ENCODE measurements at places on chromosomes 2 and 18. TPM values are rescaled to one million over a fixed set of nuclear protein-coding genes. Genes with fewer than 3 reads are reported as not detected.

DNA sequence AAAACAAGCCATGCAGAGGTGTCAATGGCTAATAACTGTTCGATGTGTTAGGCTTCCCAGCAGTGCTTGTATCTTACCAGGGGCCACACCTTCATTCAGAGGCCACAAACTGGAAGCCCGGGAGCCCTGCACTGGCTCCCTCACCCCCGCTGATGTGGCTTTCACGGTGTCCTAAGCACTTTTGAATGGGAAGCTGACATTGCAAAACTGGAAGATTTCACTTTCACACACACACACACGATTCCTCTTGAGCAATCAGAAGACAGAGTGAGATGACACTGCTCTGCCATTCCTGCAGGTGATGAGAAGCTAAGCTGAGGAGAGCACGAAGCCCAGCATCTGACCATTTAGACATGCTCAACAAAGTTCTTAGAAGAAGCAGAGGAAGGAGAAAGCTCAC lies 8.6 kb upstream of the ZNF407 start:
- peaks cover 7% of the 10 kb centered on the region for H3K27me3 ChIP-seq
- H3K4me3 ChIP-seq: no peak overlapping the region
- no peak for DNase-seq
- H3K4me1 ChIP-seq: no peaks in the 10 kb centered on the region
- H3K36me3 ChIP-seq: no peaks in the 10 kb centered on the region

The MC5R gene
- total RNA-seq: not detected

DNA sequence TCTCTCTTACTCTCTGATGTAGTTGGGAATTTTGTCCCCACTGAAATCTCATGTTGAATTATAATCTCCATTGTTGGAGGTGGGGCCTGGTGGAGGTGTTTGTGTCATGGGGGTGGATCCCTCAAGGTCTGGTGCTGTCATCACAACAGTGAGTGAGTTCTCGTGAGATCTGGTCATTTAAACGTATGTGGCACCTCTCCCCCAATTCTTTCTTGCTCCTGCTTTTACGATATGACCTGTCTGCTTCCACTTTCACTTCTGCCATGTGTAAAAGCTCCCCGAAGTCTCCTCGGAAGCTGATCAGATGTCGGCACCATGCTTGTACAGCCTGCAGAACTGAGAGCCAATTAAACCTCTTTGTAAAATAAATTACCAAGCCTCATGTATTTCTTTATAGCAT lies 337.8 kb upstream of the CDH2 start:
- H3K27me3 ChIP-seq: no peaks in the 10 kb centered on the region
- no peaks in the 10 kb centered on the region for H3K36me3 ChIP-seq
- no peak overlapping the region for H3K27ac ChIP-seq

- H3K27me3 ChIP-seq: no peaks in the 10 kb centered on the region
- no peak for DNase-seq
- H3K36me3 ChIP-seq: no peaks in the 10 kb centered on the region
- no peak overlapping the region for H3K27ac ChIP-seq
Observed at GRCh38 chr2:236012155-236012554, 156.0 kb downstream of the GBX2 start.

The TIGD1 gene
- total RNA-seq: 3.9 TPM

The GPR39 gene
- total RNA-seq: 13.4 TPM

The TMEM178A gene
- total RNA-seq: 9.5 TPM

The NEU2 gene
- total RNA-seq: not detected

The ASPRV1 gene
- 2.1 TPM for total RNA-seq

- no peak overlapping the region for H3K27ac ChIP-seq
- no peak overlapping the region for H3K4me3 ChIP-seq
- DNase-seq: no peak
- peaks cover 6% of the 10 kb centered on the region for H3K4me1 ChIP-seq
- no peaks in the 10 kb centered on the region for H3K27me3 ChIP-seq
Observed at GRCh38 chr2:38547791-38548190, 54.9 kb downstream of the HNRNPLL start.

GRCh38 chr18:25305584-25305983 lies 46.4 kb downstream of the ZNF521 start:
- no peaks in the 10 kb centered on the region for H3K27me3 ChIP-seq
- no peak overlapping the region for H3K4me3 ChIP-seq
- no peaks in the 10 kb centered on the region for H3K36me3 ChIP-seq
- no peak for DNase-seq
- no peaks in the 10 kb centered on the region for H3K4me1 ChIP-seq

The TRIB2 gene
- total RNA-seq: 50.7 TPM

DNA sequence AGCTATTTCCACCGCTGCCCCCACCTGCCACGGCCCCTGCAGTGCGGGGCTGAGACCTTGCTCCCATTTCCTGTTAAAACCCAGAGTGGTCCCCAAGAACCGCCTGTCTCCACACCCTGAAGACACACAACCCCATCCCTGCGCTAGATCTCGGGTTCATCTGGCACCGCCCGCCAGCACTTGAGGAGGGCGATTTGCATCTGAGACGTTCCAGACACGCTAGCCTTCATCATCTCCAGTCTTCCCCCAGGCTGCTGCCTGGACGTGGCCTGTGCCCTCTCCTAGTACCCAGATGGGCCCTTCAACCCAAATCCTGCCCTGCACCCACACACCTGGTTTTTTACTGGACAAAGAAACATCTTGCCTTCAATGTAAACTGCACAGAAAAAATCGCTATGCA lies 49.8 kb downstream of the SLC66A2 start:
- H3K36me3 ChIP-seq: peaks cover 13% of the 10 kb centered on the region
- H3K27ac ChIP-seq: no peak overlapping the region
- H3K27me3 ChIP-seq: no peaks in the 10 kb centered on the region
- H3K4me3 ChIP-seq: no peak overlapping the region
- DNase-seq: no peak

GRCh38 chr2:229066121-229066715 lies 204.9 kb downstream of the PID1 start:
- no peak overlapping the region for H3K27ac ChIP-seq
- no peak for DNase-seq
- H3K36me3 ChIP-seq: no peaks in the 10 kb centered on the region
- no peaks in the 10 kb centered on the region for H3K27me3 ChIP-seq

DNA sequence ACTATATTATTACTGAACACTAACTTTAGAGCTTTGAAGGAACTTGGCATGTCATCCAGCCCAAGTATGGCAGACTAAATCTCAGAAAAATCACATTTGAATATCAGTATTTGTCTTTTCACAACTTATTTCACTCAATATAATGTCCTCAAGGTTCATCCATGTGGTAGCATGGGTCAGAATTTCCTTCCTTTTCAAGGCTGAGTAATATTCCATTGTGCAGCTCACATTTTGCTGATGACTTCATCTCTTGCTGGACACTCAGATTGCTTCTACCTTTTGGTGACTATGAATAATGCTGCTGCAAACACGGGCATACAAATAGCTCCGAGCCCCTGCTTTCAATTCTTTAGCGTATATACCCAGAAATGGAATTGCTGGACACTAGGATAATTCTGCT lies 46.7 kb downstream of the RPL31 start:
- no peak overlapping the region for H3K4me3 ChIP-seq
- H3K36me3 ChIP-seq: peaks cover 25% of the 10 kb centered on the region
- H3K4me1 ChIP-seq: peaks cover 6% of the 10 kb centered on the region
- no peak for DNase-seq
- H3K27ac ChIP-seq: no peak overlapping the region
- no peaks in the 10 kb centered on the region for H3K27me3 ChIP-seq

GRCh38 chr2:11990576-11990975 lies 244.1 kb downstream of the LPIN1 start:
- no peak for DNase-seq
- H3K27ac ChIP-seq: no peak overlapping the region
- no peaks in the 10 kb centered on the region for H3K36me3 ChIP-seq
- H3K27me3 ChIP-seq: no peaks in the 10 kb centered on the region
- no peaks in the 10 kb centered on the region for H3K4me1 ChIP-seq

GRCh38 chr2:99975386-99975785 lies 167.0 kb downstream of the AFF3 start:
- H3K27ac ChIP-seq: no peak overlapping the region
- DNase-seq: no peak
- H3K4me1 ChIP-seq: no peaks in the 10 kb centered on the region
- no peaks in the 10 kb centered on the region for H3K36me3 ChIP-seq
- no peaks in the 10 kb centered on the region for H3K27me3 ChIP-seq

DNA sequence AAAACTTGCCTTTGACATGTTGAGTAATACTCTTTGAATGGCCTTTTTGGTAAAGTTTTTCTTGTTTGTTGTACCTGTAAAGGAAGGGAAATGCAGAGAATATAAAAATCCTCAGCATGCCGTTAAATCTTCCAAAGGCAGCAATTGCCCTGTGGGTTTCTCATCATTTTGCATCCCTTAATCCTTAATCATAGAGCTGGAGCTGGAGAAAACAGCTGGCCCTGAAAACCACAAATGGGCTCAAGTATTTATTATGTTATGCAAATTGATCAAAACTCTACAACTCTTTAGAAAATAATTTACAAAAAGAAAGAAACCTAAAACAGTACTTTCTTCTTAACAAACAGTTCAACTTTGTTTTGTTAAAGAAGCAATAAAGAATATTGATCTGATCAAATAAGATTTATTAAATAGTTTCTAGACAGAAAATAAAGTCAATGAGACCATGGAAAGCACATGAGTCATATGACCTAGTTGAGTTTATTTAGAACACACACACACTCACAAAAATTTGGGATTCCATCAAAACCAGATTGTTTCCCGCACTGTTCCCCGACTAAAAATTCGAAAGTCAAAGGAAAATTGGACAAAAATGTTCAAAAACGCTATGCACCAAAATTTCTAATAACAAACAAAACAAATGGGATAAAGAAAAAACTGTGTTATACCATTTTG lies 309.0 kb downstream of the GULP1 start:
- DNase-seq: no peak
- H3K4me1 ChIP-seq: peaks cover 4% of the 10 kb centered on the region
- H3K27ac ChIP-seq: no peak overlapping the region
- no peaks in the 10 kb centered on the region for H3K36me3 ChIP-seq
- no peak overlapping the region for H3K4me3 ChIP-seq

The C2orf66 gene
- 0.38 TPM for total RNA-seq

GRCh38 chr2:65018141-65018582 lies 29.0 kb downstream of the SLC1A4 start:
- peak; percentile 78 for DNase-seq
- H3K4me1 ChIP-seq: peaks cover 6% of the 10 kb centered on the region
- no peak overlapping the region for H3K4me3 ChIP-seq
- no peaks in the 10 kb centered on the region for H3K27me3 ChIP-seq

The HOXD13 gene
- total RNA-seq: not detected

GRCh38 chr2:187003038-187003554 lies 154.1 kb upstream of the ZSWIM2 start:
- no peaks in the 10 kb centered on the region for H3K27me3 ChIP-seq
- H3K27ac ChIP-seq: no peak overlapping the region

GRCh38 chr2:223729781-223730180 lies 107.6 kb downstream of the AP1S3 start:
- DNase-seq: no peak
- no peak overlapping the region for H3K27ac ChIP-seq
- H3K27me3 ChIP-seq: no peaks in the 10 kb centered on the region
- no peaks in the 10 kb centered on the region for H3K4me1 ChIP-seq
- H3K36me3 ChIP-seq: no peaks in the 10 kb centered on the region
- no peak overlapping the region for H3K4me3 ChIP-seq

The ZAP70 gene
- 10.2 TPM for total RNA-seq

DNA sequence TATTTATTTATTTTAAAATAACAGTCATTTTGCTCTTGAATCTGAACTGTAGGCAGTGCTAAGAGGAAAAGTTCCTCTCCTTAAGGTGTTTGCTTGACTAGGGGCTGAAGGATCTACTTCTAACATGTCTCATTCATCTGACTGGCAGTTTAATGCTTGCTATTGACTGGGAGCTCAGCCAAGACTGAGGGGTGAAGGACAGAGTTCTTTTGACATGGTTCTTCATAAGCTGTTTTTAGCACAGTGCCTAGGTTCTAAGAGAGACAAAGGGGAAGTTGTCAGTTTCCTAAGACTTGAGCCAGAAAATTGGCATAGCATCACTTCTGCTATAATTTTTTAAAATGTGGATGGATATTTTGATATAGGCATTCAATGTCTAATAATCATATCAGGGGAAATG lies 73.0 kb downstream of the COMMD1 start:
- DNase-seq: no peak
- H3K36me3 ChIP-seq: no peaks in the 10 kb centered on the region
- no peaks in the 10 kb centered on the region for H3K27me3 ChIP-seq
- H3K27ac ChIP-seq: no peak overlapping the region

- no peak overlapping the region for H3K4me3 ChIP-seq
- H3K4me1 ChIP-seq: no peaks in the 10 kb centered on the region
- no peaks in the 10 kb centered on the region for H3K36me3 ChIP-seq
- no peak overlapping the region for H3K27ac ChIP-seq
Observed at GRCh38 chr18:40041951-40042350, 1913.1 kb upstream of the PIK3C3 start.

The SIX2 gene
- total RNA-seq: not detected

The TRIM54 gene
- total RNA-seq: not detected

The SLC11A1 gene
- total RNA-seq: 302 TPM

The NR4A2 gene
- 3.5 TPM for total RNA-seq

GRCh38 chr2:238138331-238139195 lies at the start of gene KLHL30:
Gene KLHL30, plus strand, starts transcription at chr2:238138668. Its CDS starts 2,087 bp downstream, at chr2:238140755.
- peaks cover 5% of the 10 kb centered on the region for H3K4me1 ChIP-seq
- peak within 1 kb of the TSS; percentile 23 for H3K4me3 ChIP-seq
- no peak for DNase-seq
- H3K27ac ChIP-seq: no peak within 1 kb of the TSS
- H3K27me3 ChIP-seq: no peaks in the 10 kb centered on the region
- H3K36me3 ChIP-seq: no peaks in the 10 kb centered on the region

DNA sequence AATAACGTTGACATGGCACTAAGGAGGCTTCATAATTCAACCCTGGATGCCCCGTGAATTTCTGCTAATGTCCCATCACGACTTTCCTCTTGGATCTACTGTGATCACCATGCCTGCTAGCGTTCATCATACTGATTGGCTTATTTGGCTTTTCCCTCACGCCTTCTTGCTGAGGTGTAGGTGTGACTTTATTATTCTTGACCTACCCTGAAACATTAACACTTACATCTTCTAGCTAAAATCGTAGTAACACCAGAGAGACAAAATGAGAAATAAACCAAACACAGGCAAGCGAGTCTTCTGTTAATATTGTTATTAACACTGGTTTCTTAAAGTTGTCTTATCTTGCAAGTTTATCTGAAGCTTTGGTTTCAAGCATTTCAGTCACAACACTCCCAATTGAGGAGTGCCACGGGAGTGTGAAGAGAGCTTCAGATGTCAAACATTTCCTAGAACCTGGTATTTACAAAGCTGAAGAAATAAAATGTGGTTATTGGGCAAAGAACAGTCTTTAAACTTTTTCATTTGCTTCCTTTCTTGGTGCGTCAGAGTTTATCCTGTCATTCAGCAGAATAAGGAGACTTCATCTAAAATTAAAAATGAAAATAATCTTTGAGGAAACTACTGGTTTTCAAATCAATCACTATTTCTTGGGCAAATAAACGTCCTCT lies 15.4 kb upstream of the STAT1 start:
- H3K27ac ChIP-seq: no peak overlapping the region
- peaks cover 19% of the 10 kb centered on the region for H3K4me1 ChIP-seq
- H3K27me3 ChIP-seq: no peaks in the 10 kb centered on the region
- H3K4me3 ChIP-seq: no peak overlapping the region

DNA sequence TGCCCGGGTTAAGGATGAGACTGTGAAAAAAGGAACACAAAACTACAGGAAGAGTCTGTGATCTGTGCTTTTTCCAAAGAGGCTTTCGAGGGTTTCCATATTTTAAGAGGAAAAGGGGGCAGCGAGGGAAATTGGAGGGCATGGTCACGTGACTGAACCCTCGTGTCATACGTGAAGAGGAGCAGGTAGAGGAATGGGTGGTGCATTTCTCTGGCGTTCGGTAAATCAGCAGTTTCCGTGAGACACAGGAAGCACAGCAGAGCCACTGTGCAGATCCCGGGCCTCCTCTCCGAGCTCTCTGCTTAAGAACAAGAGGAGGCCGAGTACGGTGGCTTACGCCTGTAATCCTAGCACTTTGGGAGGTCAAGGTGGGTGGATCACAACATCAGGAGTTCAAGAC lies 219.7 kb downstream of the NDUFA10 start:
- no peaks in the 10 kb centered on the region for H3K4me1 ChIP-seq
- H3K27me3 ChIP-seq: no peaks in the 10 kb centered on the region
- DNase-seq: no peak
- no peak overlapping the region for H3K27ac ChIP-seq
- no peaks in the 10 kb centered on the region for H3K36me3 ChIP-seq
